ENCODE measurements at places on chromosomes 4 and X.

DNA sequence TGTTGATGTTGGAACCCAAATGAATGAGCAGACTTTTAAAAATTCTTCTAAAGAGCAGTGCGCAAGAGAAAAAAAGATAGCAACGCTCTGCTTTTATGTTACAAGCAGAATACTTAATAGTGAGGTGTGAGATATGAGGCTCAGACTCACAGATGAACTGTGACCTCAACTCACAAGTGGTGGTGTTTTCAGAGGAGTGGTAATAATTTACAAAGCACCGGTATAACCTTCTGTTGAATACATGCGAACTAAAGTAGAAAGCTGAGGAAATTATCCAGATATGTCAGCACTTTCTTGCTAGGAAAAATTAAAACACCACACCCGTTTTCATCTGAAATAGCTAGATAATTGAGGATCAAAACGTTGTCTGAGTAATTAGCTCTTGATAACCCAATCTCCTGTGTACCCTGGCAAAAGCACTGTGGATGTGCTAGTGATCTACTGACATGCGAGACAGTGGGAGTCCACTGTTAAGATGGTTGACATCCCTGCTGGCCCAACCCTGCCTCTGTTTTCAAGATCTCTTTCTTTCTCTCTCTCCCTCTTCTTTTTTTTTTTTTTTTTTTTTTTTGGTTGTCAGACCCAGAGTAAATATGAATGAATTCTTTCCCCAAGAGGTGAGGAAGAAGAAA is 6.9 kb upstream of the TLL1 start:
- no peak for DNase-seq

DNA sequence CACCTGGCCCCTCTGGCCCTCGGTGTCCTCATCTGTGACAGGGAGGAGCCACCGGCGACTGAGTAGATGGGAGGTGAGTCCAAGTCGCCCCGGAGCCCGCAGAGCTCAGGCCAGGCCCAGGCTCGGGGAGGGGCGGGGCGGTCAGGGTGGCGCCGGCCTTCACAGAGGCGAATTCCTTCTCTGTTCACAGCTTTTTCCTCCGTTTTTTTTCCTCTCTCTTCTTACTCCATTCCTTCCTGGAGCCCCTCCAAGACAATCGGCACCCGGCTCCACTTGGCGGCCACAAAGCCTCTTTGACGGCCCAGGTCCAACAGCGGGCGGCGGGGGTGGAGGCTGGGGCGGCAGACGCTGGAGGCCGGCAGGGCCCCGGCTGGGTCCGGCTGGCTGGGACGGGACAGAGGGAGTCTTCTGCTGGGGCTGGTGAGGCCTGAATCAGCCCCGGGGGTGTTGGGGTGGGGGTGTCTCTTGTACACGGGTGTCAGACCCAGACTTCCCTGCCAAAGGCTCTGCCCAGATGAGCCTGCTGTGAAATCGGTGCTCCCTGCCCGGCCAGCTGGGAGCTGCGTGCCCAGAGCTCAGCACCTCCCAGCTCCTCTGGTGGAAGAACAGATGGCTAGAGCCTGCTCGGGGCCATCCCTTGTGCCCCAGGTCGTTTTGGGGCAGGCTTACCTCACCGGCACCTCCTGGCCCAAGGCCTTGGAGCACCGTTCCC is 22.6 kb downstream of the FGFRL1 start:
- DNase-seq: no peak

- no peak for DNase-seq
These were observed 51.0 kb downstream of the BMP2K start for GRCh38 chr4:78827191-78827590.

DNA sequence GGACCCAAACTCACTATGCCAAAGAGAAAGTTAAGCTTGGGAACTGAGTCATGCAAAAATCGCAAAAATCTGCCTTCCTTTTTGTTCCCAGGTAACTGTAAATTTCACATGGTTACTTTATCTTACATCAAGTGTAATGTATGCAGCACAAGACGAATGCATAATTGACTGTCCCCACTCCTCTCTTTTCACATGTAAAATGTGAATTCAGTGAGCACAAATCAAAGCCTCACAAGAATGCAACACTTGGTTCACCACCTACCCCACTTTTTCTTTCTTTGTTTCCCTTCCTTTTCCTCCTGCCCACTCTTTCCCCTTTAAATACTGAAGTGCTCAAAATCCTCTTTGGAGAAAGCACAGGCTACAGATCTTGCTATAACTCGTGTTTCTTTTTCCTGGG is 53.2 kb downstream of the MAGED4B start:
- DNase-seq: no peak

GRCh38 chr4:6425336-6425735 is 47.1 kb downstream of the PPP2R2C start:
- DNase-seq: no peak

DNA sequence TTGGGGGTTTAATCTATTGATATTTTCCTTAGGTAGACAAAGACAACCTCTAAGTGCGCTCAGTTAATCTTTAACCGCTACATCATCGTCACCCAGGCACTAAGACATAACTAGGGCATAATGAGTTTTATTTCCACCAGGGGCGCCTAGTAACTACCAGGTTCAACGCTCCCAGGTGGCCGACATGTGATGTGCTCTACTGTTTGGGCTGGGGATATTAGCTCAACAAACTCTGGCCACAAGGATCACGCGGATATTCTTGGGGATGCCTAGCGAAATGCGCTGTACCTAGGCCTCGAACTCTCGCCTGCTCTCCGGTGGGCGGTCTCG is 915 bp upstream of the RAB33B start:
- peak; percentile 74 for DNase-seq

DNA sequence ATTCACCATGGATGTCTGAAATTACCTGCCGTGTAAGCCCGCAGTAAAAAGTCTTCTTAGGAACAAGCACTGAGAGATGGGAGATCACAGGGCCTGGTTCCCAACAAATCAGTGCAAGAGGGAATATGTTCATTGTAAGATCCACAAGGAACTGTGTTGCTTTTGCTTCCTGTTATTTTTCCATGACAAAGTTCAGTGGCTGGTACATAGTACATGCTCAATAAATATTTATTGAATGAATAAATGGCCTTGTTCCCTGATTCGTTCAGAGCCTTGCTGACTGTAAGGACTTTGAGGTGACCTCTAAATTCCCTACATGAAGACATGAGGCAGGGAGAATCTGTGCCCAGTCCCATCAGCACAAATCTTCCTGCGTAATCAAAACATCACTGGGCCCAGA is 7.4 kb downstream of the TMEM31 start:
- no peak for DNase-seq
